ENCODE measurements at places on chromosomes 1 and 21. TPM values are rescaled to one million over a fixed set of nuclear protein-coding genes. Genes with fewer than 3 reads are reported as not detected.

Gene POU3F1
- total RNA-seq, result 0.31 TPM

Gene KIF2C
- total RNA-seq, result 0.91 TPM

Gene C1orf141
- not detected for total RNA-seq

Gene FTCD
- total RNA-seq, result 2.2 TPM

Gene MRPL55
- total RNA-seq, result 61.9 TPM
